ENCODE measurements at places on chromosomes 1 and 21.
A peak's percentile ranks its signal among the peaks of the same experiment; 100 is the strongest.

DNA sequence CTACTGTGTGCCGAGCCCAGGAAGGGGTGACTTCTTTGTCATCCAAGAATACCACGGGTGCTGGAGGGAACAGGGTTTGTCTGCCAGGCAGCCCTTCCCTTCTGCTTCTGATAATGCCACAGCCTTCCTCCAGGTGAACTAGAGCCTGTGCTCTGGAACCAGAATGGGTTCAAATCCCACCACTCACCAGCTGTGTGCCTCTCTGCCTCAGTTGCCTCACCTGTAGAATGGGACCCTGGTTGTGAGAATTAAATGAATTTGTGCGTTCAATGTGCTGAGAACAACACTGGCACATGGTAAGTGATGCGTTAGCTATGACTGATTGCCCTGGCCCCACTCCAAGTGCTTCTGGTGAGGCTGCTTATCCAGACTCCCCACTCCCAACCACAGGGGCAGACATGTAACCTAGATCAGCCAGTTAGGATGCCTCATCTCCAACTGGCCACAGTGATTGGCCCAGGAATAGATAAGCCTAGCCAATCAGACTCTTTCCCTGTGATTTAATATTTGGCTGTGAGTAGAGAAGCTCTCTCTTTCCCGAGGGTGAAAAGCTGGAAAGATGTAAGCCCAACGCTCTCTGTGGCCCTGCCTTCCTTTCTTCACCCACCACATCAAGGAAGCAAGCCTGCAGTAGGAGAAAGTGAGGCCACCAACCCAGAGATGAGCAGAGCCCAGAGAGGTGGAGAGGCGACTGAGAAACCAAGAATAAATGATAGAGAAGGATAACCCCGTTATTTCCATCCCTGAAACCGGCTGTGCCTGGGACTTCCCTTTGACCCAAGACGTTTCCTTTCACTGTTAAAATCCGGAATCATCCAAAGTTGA is 20.8 kb upstream of the LAPTM5 start:
- DNase-seq: no peak

DNA sequence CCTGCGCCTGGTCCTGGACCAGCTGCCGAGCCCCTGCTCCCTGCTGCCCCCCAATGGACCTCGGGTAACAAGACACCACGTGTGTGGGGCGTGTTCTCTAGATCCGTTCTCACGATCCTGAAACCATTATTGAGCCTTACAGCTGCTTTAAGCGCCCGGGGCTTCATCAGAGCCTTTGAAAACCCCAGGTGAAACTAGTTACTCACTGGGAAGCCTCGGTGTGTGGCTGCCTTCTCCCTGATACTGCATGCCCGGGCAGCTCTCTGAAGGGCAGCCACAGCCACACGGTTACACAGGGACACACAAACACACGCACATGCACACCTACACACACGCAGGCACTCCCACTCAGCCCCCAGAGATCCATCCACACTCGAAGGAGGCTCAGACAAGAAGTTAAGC is 5.3 kb downstream of the HES2 start:
- DNase-seq: no peak

- DNase-seq: no peak
These were observed 90.1 kb downstream of the PKN2 start for GRCh38 chr1:88774151-88774556.

DNA sequence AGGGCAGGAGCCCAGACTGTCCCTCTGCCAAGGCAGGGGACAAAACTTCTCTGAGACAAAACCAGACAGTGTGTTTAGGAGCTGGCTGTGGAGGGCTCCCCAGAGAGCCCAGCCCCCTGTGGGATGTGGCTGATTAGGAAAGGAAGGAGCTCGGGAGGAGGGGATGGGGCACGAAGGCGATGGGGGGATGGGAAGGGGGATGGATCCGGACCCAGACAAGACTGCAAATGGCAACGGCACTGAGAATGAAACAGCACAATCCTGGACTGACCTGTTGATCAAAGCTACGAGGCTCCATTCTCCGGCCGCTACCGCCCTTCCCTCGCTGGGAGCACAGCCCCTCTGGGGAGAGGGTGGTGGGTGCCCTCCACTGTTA is 33.1 kb downstream of the FOXO6 start:
- no peak for DNase-seq

DNA sequence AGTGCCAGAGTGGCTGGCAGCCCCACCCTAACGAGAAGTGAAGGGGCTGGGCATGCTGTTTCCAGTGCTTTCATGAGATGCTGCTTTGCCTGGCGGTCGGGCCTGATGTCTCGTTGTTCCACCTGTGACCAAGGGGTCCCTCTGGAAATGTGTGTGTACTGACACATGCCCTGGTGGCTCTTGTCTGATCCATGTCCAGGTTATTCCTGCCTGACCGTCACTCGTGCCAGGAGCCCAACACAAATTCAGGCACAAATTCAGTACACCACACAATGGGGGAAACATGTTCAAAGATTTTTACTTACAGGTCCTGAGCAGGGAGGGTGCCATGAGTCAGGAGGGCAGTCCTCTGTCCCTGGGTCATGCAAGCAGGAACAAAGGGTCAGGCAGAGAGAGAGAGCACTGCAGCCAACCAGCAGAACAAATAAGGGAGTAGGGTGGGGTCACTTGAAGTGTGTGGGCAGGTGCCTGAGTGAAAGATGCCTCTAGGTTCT is 76.3 kb downstream of the ADARB1 start:
- no peak for DNase-seq

DNA sequence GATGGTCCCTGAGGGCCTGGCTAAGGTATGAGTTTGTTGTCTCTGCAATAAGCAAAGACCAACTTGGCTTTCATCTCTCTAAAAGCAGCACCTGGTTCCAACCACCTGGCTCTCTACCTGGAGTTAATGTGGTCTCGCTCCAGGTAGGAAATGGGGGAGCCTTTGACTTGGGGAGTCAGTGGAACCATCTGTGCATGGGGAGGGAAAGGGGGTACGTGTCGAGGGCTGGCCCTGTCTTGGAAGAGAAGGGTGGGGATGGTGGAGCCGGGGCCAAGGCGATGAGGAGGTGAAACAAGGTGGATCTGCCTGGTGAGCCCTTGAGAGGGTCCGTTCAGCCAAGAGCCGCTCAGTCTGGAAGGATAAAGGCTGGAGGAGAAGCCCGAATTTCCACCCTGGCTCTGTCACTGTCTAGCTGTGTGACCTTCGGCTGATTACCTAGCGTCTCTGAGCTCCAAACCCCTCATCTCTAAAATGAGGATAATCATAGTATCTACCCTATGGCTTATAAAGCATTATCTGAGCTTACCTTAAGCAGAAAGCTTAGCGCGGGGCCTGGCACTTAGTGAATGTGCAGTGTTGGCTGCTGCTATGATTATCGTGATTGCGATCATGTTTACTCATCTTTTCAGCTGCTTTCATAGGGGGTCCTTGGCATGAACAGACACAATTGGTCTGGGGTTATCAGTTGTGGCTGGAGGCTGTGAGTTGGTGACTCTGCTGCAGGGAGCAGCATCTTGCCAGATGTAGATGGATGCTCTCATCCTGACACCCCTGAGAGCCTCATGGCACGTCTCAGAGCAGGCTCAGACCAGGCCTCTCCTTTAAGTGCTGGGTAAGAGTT is 78.7 kb downstream of the ACTL8 start:
- DNase-seq: peak; percentile 48

- no peak for DNase-seq
These were observed 904.2 kb downstream of the ADGRL2 start for GRCh38 chr1:82704966-82705365.

- no peak for DNase-seq
These were observed 5.4 kb downstream of the CCDC190 start for GRCh38 chr1:162855461-162856150.

DNA sequence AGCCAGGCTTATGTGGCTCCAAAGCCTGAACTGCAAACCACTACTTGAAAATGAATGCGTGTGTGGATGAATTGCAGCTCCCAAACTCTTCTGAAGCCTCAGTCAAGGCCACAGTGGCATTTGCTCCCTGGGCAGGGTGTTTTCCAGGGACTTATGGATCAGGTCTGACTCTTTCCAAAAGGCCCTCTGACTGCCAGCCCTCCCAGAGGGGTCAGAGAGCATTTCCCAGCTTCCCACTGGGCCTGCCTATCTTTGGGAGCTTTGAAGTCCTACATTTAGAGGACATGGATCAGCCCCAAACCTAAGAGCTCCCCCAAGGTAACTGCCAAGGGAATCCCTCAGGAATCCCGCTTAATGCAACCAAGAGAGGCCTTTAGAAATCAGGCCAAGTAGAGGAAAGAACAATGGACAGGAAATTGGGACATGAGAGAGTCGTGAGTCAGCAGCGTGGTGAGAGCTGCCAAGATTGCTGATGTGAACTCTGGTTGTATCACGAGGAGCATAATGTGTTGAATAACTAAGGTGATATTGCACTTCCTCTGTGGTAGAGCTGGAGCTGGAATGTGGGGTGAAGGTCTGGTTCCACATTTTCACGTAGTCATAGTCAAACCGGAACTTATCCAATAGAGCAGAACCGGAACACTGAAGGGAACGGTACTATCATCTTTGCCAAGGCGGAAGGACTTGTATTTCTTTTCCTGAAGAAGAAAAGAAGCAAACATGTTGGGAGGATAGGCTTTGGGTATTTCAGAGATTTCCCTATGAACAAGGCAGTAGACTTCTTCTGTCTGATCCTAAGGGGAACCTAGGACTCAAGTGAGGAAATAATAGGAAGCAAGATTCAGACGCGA is 99.4 kb upstream of the JUN start:
- DNase-seq: peak; percentile 84
